RWPE1 (cell line): ENCODE measurements at places on chromosomes 6 and 20.

DNA sequence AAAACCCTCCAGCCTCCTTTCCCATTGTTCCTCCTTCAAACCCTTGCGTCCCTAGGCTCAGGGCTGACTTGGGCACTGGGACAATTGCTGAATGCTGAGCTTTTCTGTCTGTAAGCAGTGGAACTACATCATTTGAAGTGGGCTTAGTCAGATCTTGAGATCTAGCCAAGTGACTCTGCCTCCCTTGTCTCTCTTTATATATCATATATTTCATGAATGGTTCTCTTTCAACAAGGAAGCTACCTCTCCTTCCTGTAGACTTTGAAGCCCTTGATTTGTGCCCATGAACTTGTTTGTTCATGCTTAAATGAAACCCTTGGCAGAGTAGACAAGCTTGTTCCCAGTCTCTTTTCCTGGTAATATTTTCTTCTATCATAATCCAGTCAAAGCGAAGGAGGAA lies 60.0 kb upstream of the KIF13A start:
- peak; percentile 29 for DNase-seq

- DNase-seq, result no peak
Observed at GRCh38 chr20:1345030-1345755, 16.3 kb upstream of the SDCBP2 start.

- DNase-seq, result no peak
Observed at GRCh38 chr20:61954276-61955021, 111.2 kb downstream of the TAF4 start.

GRCh38 chr6:29696147-29697125 lies 15.5 kb upstream of the ZFP57 start:
- DNase-seq, result peak; percentile 55

DNA sequence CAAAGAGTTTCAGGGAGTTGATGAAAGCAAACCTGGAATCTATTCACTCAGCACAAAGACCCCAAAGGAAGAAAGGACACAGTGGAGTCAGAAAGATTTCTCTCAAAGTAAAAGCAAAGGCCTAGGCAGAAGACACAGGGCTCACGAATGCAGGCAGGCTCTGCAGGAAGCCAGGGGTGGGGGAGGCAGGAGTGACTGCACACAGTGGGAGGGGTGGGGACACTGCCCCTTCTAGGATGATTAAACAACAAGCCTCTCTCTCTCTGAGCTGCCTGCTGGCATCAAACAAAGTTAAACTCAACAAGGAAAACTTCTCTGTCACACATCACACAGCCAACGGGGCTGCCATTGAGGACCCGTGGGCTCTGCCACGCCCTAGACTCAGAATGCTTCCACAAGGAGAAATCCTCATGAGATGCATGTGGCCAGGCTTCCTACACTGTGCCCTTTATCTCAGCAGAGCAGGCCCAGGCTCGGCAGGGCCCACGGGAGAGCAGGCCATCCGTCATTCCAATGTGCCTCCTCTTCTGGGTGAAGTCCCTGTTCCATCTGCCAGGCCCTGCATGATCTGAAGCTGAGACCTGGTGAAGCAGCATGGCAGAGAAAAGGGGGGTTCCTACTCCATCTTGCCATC lies 70.1 kb downstream of the RAMACL start:
- no peak for DNase-seq

DNA sequence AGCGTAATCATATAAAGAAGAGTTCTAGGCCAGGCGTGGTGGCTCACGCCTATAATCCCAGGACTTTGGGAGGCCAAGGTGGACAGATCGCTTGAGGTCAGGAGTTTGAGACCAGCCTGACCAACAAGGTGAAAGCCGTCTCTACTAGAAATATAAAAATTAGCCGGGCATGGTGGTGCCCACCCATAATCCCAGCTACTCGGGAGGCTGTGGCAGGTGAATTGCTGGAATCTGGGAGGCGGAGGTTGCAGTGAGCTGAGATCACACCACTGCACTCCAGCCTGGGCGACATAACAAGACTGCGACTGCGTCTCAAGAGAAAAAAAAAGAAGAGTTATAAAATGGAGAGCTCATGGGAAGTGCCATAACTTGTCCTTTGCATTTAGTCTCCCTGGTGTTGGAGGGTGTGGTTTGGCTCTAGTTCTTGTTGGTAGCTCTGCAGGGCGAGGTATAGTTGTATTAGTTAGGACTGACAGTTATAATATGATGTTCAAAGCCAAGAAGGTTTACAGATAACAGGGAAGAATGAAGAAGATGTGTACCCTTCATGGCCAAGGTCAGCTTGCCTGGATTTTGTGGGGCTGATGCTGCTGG lies 54.8 kb downstream of the UTRN start:
- DNase-seq, result no peak

- DNase-seq, result no peak
Observed at GRCh38 chr20:38651154-38651553, 49.5 kb downstream of the ARHGAP40 start.

GRCh38 chr6:165002358-165002757 lies 307.0 kb downstream of the C6orf118 start:
- DNase-seq, result no peak

DNA sequence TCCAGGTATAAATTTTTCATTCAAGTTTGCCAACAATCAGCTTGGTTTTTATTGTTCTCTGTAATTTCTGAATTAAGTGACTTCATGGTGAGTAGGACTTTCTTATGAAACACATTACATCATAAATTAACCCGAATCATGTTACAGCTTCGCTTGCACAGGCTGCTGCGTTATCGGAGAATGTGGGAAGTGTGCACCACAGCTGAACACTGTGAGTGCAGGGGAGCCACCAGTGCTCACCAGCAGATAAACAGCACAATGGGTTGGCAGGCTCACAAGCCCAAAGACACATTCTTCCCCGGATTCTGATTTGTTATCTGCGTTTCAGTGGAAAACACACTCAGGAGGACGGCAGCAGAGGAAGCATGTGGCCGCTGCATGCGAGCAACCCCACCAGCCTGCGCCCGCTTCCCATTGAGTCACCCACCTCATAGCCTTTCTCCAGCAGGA lies 121.1 kb downstream of the GMDS start:
- DNase-seq, result peak; percentile 9
